ENCODE measurements at places on chromosomes 12 and 14.

DNA sequence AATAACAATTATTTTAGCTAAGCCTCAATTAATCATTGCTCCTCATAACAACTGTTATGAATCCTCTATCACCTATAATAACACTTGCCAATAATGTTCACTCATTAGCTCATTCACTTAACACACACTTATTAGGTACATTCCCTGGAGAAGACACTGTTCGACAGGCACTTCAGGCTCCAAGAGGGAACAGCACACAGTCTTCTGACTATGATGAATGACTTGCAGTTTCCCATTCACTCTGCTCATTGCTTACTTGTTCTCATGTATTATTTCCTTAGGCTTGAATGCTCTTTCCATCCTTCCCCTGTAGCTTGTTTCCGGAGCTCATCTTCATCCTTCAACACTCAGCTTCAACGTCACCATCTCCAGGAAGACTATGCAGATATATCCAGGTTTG lies 437.3 kb downstream of the TMEM132D start:
- DNase-seq = no peak

- DNase-seq = peak; percentile 91
Measured at GRCh38 chr14:64762044-64763034, 58.1 kb downstream of the PLEKHG3 start.

GRCh38 chr12:58425481-58426392 lies 484.4 kb downstream of the ATP23 start:
- DNase-seq = peak; percentile 95

- peak; percentile 95 for DNase-seq
Measured at GRCh38 chr12:131860472-131861260, 32.5 kb downstream of the MMP17 start.

DNA sequence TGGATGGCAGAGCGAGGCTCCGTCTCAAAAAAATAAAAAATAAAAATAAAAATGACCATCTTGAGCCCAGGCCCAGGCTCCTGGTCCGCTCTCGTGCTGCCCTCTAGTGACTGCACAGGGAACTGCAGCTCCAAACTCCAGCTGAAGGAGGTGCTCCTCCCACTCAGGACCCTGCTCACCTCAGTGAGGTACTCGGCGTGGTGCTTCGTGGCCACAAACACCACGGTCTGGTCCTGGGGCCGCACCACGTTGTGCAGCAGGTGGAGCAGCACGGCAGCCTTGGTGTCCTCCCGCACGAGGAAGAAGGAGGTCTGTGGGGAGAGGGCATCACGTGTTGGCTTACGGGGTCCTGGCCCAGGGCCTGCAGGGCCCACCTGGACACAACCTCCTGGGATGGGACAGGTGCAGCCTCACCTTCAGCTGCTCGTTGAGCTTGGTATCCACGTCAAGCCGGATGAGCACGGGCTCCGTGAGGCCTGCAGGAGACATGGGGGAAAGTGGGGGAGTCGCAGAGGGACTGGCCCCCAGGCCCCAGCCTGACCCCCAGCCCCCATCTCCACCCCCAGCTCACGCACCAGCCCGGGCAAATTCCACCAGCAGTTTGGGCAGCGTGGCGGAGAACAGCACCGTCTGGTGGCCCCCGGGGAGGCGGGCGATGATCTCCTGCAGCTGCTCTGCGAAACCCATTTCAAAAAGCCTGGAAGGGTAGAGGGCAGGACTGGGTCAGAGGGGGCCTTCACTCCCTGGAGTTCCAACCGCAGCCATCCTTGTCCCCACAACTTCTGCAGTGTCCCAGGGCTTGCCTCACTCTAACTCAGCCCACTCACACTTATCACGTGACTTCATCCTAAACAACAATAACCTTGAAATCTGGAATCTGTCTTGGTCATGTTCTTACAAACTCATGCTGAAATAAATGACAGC lies 10.6 kb downstream of the DDX54 start:
- peak; percentile 75 for DNase-seq

- DNase-seq = no peak
Measured at GRCh38 chr14:25485381-25485780, 435.4 kb upstream of the STXBP6 start.

Data from PC-9 (cell line).